ENCODE measurements at places on chromosomes 16 and 17.

- no peak for DNase-seq
Measured at GRCh38 chr16:1556254-1556653, 22.8 kb downstream of the TMEM204 start.

- DNase-seq, result no peak
Measured at GRCh38 chr17:65000798-65001197, 55.7 kb downstream of the GNA13 start.

GRCh38 chr16:78462288-78463208, 363.1 kb downstream of the WWOX start:
- DNase-seq, result no peak

DNA sequence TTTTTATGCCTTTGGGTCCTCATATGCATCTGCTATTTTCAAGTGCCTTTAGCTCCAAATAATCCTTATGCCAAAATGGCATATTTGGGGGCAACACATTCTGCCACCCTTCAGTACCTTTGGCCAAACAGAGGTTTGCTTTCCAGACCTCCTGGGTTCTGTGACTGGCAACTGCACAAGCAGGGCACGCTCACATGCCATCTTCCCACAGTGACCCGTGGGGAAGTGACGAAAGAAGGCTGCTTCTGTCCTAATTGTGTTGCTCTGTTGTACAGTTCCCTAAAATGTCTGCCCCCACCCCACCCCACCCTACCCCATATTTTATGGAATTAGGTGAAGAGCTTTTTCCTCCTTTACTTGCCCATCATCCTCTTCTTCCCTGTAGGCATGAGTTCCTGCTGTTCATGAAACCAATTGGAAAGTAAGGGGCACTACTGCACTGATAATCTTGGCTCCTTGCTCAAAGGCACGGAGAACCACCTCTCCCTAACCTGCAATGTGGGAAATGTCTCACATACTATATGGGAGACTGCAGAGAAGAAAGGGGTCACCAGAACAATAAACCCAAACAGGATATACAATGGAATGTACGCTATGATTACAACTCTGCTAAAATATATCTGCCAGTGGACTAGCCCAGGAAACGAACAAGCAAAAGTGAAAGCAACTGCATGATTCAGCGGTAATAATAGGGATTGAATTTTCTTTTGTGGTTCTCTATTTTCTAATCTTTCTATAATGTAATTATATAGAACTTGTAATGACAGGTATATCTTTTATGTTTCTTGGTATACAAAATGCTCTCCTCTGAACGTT, 3.3 kb upstream of the SLFN12L start:
- peak; percentile 48 for DNase-seq

DNA sequence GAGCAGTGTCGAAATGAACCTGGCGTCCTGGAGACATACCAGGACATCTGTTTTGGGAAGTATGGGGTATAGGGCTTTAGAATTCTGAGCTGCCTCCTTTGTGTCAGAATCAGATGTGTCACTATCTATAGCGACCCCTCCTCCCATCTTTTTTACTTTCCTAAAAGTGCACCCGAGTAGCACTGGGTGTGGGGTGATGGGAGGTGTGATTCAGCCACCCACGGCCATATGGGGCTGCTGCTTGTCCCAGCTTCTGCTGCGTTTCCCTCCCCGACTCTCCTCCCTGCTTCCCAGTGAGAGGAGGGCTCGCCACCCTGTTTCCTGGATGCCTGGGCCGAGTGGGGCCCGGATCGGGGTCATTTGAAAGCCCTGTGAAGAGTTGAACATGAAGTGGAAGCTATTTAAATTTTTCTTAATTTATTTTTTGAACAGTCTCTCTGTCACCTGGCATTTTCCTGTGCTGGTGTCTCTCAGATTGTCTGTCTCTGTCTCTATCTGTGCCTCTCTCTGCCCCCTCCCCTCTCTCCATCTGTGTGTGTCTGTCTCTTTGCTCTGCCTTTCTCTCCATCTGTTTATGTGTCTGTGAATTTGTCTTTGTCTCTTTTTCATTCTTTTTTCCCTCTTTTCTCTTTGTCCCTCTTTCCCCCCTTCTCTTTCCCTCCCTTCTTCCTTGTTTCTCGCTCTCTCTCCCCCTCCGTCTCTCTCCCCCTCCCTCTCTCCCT, 638.8 kb upstream of the EEF2KMT start:
- no peak for DNase-seq

DNA sequence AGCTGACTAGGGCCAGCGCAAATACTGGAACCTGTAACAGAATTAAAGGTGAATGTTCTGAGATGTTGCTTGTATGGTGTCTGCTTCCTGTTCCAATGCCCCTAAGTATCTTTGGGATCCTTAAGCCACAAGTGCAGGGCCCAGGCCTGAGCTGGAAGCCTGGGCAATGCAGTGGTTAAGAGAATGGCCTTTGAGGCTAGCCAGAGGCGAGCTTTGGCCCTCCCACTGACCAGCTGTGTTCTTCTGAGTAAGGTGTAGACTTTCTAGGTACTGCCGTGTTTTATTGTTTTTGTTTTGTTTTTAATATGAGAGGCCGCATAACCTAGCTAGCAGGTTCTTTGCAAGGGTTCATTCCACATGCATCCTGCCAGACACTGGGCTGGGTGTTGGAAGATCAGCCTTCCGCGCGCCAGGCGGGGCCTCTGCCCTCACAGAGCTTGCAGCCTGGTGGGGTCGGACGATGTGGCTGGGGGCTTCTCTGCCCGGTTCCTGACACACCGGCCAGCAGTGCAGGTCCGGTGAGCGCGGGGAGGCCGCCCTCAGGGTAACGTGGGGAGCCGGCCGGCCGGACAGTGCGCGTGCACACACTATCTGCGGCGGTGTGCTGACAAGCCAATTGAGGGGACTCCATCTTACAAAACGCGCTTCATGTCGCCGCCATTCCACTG, 551 bp upstream of the MLX start:
- DNase-seq, result no peak

- no peak for DNase-seq
Measured at GRCh38 chr17:30401097-30401496, 22.4 kb downstream of the CPD start.

- DNase-seq, result no peak
Measured at GRCh38 chr17:38455288-38455915, 27.1 kb downstream of the ARHGAP23 start.

- no peak for DNase-seq
Measured at GRCh38 chr17:9259419-9259818, 238.1 kb downstream of the NTN1 start.

GRCh38 chr16:31460582-31461002, 1.3 kb downstream of the ARMC5 start:
- DNase-seq, result no peak

DNA sequence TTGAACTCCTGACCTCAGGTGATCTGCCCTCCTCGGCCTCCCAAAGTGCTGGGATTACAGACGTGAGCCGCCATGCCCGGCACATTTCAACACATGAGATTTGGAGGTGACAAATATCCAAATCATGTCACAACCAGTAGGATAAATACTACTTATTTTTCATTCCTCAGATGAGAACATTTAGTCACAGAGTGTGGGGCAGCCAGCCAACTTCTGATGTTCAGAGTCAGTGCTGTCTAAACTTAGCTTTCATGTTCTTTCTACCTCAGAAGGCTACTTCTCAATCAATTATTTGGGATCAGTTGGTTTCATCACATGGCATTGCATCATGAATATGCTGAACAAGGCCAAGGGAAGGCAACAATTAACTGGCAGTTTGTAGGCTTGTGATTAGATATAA, 134.5 kb downstream of the CDH13 start:
- no peak for DNase-seq

- DNase-seq, result no peak
Measured at GRCh38 chr17:66520999-66521398, 218.6 kb downstream of the PRKCA start.

- no peak for DNase-seq
Measured at GRCh38 chr16:50705436-50706110, 12.2 kb downstream of the NOD2 start.

DNA sequence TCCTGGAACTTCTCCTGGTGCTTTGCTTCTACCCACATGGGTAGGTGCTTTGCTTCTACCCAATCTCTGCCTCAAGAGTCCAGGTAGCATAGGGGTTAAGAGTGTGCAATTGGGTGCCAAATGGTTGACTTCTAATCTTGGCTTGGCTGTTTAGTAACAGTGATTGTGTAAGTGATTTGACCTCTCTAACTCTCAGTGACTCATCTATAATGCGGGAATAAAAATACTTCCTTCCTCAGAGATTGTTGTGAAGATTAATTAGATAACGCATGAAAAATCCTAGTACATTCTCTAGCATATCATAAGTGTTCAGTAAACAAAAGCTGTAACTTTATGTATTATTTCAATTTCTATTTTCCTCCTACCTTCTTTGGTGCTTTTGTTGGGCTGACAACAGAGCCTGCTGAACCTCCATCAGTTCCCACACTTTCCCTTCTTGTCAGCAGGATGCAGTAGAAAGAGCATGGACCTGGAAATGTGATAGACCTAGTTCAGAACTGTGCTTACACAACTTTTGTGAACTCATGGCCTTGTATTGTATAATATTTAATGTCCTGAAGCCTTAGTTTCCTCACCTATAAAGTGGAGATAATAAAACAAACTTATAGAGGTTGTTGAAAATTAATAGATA, 72.9 kb upstream of the SMIM36 start:
- no peak for DNase-seq

DNA sequence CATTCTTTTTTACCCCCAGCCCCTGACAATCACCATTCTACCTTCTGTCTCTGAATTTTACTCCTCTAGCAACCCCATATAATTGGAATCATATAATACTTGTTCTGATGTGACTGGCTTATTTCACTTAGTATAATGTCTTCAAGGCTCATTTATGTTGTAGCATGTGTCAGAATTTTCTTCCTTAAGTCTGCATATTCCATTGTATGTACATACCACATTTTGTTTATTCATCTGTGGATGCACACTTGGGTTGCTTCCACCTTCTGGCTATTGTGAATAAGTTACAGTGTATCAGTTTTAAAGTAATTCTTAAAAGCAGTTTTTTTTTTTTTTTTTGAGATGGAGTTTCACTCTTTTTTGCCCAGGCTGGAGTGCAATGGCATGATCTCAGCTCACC, 24.7 kb upstream of the PPM1E start:
- no peak for DNase-seq

DNA sequence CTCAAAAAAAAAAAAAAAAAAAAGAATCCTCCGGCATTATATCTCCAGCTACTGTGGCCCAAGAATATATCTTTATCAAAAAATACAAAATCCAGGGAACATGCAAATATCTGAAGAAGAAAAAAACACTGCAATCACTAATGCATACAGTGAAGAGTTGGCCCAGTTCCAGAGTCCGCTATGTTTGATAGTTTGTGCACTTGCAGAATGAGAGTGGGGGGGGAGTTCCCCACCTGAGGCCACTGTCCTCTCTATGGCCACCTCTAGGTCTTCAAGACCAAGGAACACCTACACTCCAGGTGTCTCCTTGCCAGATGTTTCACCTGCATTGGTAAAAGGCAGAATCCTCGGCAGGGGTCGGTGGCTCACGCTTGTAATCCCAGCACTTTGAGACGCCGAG, 4.0 kb downstream of the ZNF785 start:
- no peak for DNase-seq

DNA sequence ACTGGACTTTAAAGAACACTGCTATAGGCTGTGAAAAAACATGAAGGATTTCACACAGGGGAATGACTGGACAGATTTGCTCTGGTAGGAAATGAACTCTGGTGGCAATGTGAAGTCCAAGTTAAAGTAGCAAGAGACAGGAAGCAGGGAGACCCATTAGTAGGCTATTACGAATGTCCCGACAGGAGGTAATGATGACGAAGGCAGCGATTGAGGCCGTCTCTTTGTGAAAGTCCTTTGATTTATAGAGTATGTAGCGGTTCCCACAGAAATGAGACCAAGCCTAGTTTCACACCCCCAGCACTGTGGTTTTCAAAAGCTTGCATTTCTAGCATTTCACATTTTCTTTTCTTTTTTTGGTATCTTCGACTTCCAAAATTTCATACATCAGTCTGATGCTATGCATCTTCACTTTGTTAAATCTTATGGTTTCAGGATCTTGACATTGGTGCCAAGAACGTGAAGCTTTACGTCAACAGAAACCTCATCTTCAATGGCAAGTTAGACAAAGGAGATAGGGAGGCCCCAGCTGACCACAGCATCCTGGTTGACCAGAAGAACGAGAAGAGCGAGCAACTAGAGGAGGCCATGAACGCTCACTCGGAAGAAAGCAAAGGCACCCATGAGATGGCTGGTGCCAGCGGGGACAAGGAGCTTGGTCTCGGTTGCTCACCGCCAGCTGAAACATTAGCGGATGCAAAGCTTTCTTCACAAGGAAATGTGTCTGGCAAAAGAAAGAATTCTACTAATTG, 189.8 kb downstream of the KATNIP start:
- DNase-seq, result no peak

DNA sequence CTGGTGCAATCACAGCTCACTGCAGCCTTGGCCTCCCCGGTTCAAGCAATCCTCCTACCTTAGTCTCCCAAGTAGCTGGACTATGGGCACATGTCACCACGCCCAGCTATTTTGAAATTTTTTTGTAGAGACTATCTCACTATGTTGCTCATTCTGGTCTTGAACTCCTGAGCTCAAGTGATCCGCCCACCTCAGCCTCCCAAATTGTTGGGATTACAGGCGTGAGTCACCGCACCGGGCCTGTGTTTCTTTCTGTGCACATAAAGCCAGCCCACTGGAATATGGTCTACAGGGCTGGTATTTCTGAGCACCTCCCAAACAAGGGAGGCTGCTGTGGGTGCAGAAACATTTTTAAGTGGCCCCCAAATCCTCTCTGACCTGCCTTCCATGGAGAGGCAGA, 8.4 kb downstream of the TMEM95 start:
- no peak for DNase-seq

- no peak for DNase-seq
Measured at GRCh38 chr17:39979016-39979670, 1.5 kb upstream of the PSMD3 start.

GRCh38 chr16:17205279-17206211, 265.2 kb downstream of the XYLT1 start:
- DNase-seq, result no peak

GRCh38 chr16:11759997-11760396, 17.3 kb upstream of the TXNDC11 start:
- no peak for DNase-seq

DNA sequence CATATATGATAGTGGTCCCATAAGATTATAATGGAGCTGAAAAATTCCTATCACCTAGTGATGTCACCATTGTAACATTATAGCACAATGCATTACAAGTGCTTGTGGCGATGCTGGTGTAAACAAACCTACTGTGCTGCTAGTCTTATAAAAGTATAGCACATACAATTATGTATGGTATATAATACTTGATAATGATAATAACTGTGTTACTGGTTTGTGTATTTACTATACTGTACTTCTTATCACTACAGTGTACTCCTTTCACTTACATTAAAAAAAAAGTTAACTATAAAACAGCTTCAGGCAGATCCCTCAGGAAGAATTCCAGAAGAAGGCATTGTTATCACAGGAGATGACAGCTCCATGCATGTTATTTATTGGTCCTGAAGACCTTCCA, 122.0 kb upstream of the NACA2 start:
- no peak for DNase-seq
